ENCODE measurements at places on chromosomes 16 and 17.
A peak's percentile ranks its signal among the peaks of the same experiment; 100 is the strongest.

GRCh38 chr17:79983456-79983855 is 52.2 kb downstream of the TBC1D16 start:
- no peak for DNase-seq

DNA sequence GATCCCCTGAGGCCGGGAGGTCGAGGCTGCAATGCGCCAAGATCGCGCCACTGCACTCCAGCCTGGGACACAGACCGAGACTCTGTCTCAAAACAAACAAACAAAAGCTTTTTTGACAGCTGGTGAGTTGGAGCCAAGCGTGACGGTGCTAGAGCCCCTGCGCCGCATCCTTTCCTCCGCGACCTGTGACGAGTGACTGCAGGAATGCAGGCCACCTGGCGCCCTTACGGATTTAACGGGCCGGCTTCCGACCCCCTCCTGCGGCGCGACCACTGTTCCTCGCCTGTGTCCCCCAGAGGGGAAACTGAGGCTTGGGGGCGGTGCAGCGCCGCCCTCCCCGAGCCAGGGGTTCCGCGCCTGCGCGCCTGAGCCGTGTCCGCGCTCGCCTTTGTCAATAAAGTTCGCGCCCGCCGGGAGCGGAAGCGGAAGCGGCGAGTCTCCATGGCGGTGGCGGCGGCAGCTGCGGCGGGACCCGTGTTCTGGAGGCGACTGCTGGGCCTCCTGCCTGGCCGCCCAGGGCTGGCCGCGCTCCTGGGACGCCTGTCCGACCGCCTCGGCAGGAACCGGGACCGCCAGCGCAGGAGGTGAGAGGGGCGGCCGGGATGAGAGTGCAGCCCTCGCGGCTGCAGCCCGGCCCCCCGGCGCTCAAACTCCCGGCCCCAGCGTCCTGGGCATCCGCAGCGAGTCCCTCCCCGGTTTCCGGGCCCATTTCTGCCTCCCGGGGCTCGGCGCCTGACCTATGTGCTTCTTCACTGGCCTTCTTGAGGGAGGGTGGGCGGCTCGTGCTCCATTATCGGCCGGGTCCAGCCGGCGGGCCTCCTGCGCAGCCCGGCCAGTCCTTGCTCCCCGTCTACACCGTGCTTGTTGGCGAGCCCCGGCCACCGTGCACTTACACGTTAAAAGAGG is at the start of gene PGS1:
Gene PGS1, plus strand, starts transcription at position 425 of the 906 bp plus-strand sequence. Its CDS starts 17 bp downstream, at position 442.
- peak; percentile 88 for DNase-seq

DNA sequence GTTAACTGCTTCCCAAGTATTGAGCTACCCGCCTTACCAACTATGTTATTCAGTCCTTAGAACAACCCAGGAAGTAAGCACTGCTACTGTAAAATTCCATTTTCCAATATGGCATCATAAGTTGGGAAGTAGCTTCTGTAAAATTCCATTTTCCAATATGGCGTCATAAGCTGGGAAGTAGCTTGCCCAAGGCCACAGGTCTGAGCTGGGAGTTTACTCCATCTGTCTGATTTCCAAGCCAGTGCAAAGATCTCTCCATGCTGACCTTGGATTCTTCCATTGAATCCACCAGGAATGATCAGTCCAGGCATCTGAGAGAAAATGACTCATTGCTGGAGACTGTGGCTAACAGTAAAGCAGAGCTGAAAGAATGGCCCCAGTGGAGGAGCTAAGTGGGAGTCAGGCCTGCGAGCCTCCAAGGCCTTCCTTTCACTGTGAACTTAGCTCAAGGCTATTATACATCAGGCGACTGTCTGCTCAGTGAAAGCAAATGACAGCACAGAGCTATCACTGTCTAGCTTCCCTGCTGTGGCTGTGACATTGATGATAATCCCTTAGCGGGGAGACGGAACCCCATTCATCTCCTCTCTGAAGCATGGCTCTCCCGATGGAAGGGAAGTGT is 430.4 kb downstream of the HAPSTR1 start:
- DNase-seq = no peak

- DNase-seq = no peak
These were observed 73.8 kb downstream of the RBFOX3 start for GRCh38 chr17:79537061-79537460.

DNA sequence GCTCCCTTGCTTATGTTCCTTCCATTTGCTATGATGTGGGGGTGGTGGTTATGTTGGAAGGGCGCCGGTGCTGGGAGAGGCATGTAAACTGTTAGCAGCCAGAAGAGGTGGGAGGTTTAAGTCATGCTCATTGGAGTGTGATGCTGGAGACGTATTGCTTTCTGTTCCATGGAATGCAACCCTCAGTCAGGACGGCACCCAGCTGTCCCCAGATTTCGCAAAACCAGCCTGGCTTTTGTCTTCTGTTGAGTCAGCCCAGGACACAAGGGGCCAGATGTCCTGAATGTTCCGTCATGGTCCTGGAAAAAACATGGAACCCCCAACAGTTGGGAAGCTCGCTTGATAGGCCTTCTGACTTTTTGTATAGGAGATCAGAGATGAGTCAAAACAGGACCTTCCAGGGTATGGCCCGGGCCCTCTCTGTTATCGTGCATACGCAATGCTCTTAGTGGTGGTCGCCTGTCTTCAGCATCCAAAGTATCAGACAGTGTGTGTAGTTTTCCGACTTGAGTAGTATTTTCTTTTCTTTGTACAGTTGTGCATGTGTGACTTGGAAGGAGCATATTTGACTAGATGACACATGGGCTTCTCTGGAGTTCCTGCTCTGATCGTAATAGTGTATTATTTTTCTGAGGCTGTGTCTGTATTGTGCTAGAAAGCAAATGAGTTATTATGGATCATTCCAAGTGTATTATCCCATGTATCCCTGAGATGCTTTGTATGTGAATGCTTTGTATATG is 201.9 kb downstream of the SNX29 start:
- DNase-seq = peak; percentile 66

DNA sequence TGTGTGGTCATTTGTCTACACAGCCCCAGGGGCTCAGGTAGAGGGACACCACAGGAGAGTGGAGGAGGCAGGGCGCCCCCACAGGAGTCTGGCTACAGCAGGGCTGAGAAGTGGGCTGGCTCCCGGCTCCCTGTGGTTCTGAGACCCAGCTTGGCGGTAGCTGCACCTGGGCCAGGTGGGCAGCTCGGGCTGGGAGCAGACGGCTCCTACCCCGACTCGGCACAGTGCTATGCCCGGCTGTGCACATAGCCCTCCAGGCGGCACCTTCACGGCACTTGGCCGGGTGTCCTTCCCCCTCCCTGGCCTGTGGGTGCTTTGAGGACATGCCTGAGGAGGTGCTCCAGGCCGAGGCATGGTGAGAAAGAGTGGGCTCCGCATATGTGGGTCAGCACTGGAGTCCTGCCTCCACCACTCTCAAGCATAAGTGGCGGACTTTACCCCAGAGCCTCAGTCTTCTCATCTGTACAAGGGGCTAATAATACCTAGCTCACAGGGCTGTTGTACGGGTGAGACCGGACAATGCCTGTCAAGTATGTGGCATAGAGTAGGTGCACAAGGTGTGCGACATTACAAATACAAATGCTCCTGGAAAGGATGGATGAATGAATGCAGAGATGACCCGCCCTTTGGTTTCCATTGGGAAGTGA is 50.1 kb upstream of the JPH3 start:
- no peak for DNase-seq

GRCh38 chr17:32341857-32342602 is at the start of gene C17orf75:
Gene C17orf75 (minus strand): TSS chr17:32342173. CDS start chr17:32342139, 34 bp downstream.
- peak; percentile 80 for DNase-seq

DNA sequence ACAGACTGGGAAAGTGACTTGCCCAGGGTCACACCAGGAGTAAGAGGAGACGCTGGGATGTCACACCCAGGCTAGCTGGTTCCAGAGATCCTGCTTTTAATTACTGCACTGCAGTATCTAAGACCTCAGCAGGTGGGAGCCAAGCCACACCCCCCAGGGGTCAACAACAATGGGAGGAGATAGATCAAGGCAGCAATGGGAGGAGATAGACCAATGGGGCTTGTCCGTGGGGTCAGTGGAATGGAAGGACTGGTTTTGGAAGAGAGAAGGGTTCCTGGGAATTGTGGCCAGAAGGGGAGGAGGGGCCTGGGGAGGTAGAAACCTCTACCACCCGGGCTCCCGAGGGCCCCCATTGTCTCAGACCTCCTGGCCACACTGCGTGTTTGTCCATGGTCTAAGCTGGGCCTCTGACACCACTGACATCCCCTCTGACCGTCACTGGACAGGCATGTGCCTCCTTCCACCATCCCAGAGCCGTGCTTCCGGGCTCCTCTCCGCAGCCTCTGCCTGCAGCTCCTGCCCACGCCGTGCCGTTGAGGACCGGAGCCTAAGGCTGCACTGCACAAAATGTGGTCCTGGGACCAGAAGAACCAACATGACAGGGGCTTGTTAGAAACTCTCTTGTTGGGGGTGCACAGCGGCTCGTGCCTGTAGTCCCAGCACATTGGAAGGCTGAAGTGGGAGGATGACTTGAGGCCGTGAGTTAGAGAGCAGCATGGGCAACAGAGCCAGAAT is 69.8 kb upstream of the RPH3AL start:
- no peak for DNase-seq

DNA sequence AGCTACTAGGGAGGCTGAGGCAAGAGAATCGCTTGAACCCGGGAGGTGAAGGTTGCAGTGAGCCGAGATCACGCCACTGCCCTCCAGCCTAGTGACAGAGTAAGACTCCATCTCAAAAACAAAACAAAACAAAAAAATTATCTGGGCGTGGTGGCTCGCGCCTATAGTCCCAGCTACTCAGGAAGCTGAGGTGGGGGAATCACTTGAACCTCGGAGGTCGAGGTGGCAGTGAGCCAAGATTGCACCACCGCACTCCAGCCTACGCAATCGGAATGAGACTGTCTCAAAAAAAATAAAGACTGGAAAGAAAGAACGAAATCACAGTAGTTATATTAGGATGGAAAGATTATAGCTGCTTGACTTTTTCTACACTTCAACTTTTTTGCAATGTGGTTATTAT is 18.9 kb downstream of the COG1 start:
- no peak for DNase-seq

- DNase-seq = no peak
These were observed 650.6 kb upstream of the SALL1 start for GRCh38 chr16:51801635-51802034.

GRCh38 chr16:50024207-50024606 is 818 bp upstream of the CNEP1R1 start:
- no peak for DNase-seq

DNA sequence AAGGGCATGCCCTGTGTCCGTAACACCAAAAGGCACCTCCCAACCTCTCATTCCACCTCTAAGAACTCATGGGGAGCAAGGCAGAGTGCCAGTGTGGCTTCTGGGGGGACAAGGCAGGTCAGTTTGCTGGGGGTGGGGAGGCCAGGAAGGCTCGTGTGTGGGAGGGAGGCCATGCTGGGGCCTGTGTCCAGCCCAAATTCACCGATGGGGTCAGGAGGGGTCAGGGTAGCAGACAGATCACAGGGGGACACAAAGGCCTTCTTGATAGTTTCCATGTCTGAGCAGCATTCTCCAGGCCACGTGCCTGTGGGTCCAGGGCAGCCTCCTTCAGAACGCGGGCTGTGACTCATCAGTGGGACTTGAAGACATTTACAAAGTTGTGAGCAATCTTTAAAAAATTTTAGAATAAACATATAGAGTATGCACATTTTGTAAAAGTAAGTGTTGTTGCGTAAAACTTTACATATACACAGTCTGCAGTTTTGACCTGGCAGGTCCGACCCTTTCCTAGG is 20.9 kb downstream of the SPACA3 start:
- no peak for DNase-seq

DNA sequence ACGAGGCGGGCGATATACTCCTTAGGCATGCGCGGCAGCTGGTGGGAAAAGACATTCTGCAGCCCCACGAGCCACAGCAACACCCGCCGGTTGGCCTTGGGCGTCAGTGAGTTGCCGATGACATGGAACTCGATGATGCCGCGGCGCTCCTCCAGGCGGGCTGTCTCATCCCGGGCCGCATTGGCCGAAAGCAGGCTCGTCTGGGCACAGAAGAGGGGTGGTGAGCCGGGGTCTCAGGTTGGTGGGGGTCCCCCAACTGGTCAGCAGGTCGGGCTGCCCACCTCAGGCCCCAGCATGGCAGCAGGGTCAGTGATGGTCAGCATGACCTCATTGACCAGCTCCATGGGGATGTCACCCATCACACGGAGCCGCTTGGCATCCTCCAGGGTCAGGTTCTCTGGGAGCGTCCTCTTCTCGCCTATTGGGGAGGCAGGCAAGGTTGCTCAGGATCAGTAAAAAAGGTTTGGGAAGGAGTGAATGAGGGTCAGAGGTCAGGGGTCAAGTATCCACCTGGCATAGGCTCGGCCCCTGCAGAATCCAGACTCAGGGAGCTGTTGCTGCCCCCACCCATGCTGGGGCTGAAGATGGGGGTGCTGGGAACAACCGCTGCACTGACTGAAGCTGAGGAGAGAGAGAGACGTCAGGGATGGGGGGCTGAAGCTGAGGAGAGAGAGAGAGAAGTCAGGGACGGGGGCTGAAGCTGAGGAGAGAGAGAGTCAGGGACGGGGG is 3.6 kb downstream of the KAT2A start:
- no peak for DNase-seq

DNA sequence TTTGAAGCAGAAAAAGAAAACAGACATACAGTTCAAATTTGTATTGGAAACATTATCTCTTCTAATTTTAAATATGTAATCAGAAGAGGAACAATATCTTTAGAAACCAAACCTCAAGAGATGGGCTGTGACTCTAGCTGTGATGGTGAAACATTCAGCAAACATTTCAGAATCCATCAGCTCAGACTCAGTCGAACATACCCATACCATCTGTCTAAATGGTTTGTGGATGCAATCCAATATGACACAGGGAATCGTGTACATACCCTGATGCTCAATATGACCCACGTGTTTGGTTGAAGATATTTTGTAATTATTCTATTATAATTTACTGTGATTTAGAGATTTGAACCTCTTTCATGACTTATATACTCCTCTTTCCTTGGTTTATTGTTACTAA is 665.2 kb upstream of the CDH8 start:
- no peak for DNase-seq

GRCh38 chr17:80773243-80773991 is 218.2 kb upstream of the CHMP6 start:
- peak; percentile 27 for DNase-seq

- no peak for DNase-seq
These were observed 11.6 kb downstream of the COTL1 start for GRCh38 chr16:84606081-84606875.

DNA sequence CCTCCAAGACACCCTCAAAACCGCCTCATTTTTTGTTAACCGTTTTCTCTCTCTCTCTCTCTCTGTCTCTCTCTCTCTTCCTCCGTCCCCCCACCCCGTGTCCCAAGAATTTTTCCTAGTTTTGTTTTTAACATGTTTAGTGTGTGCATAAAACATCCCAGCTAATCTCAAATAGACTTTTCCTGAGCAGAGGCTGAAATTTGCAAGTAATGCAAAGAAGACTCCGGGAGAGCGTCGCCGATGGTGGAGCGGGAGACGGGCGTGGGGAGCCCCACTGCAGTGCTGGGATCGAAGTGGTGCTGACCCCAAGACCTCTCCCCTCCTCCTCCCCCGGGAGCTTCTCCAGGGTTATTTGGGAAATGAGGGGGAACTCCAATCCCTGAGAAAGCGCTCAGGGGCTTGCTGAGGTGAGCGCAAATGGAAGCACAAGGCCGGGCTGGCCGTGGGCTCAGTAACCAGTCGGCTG is 4.7 kb upstream of the DLX4 start:
- DNase-seq = no peak

- DNase-seq = no peak
These were observed 91.5 kb downstream of the SPAG9 start for GRCh38 chr17:51029142-51029541.

Data from left ventricle myocardium inferior (tissue), 1 donor.